ENCODE measurements at places on chromosomes 13 and 19.
A peak's percentile ranks its signal among the peaks of the same experiment; 100 is the strongest.

DNA sequence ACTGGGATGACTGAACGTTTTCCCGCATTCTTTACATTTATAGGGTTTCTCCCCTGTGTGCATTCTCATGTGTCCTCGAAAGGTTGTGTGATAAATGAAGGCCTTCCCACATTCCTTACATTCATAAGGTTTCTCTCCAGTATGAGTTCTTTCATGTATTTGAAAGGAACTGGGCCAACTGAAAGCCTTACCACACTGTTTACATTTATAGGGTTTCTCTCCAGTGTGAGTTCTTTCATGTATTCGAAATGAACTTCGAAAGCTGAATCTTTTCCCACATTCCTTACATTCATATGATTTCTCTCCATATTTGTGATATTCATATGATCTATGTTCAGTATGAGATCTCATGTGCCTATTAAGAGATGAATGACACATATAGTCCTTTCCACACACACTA is 19.4 kb downstream of the ZNF709 start:
- no peak for DNase-seq

DNA sequence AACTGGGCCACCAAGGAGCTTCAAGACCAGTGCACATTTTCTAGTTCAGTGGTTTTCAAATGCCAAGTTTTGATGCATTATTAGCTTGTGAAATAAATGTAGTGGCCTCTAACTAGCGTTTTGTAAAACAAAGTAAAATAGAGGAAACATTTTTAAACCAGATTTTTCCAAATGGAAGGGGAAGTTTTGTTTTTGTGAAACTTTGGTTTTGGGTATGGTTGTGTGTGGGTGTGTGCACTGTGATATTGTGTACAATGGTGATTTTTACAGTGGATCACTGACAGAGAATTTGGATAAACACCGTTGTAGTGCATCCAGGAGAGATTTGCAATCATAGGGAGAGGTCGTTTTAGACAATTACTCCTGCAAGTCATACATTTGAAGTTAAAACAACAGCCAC is 108.9 kb downstream of the SLC7A1 start:
- no peak for DNase-seq

DNA sequence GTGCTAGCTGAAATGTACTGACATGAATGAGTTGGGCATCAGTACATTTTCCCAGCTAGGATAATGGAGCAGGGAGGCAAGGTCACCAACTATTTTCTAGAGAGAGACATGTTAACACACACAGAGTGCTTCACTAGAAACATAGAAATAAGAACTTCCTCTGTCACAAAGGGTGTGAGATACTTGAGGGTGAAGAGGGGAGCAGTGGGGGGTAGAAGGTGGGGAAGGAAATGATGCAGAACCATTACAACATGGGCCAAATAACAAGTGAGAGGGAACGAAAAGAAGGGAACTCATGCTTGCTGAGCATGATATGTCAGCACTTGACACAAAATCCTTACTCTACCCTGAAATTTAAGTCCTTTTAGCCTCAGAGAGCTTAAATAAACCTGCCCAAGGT is 87.8 kb upstream of the RFC3 start:
- DNase-seq, result peak; percentile 47

DNA sequence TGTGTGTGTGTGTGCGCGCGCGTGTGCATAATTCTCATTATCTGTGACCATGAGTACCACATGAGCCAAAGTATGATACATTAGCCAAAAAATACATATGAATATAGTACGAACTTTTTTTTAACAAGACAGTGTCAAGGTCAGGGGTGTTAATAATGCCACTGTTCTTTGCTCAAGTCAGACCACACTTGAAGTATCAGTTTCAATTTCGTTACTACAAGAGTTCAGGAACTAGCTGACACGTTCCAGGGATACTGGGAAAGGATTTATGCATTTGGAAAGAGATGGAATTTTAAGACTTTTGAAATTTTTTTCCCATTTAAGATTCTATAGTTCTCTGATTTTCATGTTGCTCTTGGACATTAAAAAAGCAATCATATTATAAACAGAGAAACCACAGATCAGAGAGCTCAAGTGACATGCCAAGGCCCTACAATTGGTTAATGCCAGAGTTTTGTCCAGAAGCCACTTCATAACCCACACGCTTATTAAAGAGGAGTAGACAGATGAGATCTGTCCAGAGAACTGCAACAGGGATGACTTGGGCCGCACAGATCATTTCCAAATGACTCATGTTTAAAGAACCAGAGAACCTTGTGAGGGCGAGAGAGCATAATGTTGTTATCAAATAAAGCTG is 718.8 kb upstream of the SGCG start:
- peak; percentile 47 for DNase-seq

DNA sequence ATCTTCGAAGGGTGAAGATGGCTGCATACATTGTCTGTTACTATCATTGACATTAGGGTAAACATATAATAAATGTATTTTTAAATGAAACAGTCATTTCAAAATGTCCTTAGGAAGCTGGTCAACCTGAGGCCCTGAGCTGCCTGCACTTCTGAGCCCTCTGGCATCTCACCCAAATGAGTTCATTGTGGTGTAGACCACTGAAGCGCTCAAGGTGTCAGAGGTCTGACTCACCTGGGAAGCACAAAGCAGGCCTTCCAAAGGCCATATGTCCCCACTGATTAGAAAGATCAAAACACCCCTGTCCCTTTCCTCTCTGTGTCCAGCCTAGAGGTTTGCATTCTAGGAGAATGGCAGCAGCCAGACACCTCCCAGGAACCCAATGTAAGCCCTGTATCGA is 59.6 kb downstream of the COL4A2 start:
- no peak for DNase-seq

GRCh38 chr13:30739761-30740642 is 4.7 kb downstream of the ALOX5AP start:
- DNase-seq, result no peak

DNA sequence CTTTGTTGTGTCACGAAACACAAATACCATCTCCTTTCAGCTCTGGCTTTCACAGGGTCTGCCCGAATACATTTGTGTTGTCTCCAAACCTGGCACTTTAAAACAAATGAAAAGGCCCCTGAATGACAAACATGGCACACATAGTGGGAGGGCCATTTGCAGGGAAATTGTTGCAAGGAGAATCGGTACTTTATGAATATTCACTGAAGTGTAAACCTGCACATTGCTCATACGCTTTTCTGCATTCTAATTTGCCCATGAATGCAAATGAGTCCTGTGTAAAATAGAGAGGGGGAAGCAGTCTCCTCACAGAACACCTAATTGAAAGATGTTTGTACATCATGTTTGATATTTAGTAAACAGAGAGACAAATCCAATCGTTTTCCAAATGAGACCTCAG is 82.7 kb upstream of the PCDH8 start:
- DNase-seq, result no peak

DNA sequence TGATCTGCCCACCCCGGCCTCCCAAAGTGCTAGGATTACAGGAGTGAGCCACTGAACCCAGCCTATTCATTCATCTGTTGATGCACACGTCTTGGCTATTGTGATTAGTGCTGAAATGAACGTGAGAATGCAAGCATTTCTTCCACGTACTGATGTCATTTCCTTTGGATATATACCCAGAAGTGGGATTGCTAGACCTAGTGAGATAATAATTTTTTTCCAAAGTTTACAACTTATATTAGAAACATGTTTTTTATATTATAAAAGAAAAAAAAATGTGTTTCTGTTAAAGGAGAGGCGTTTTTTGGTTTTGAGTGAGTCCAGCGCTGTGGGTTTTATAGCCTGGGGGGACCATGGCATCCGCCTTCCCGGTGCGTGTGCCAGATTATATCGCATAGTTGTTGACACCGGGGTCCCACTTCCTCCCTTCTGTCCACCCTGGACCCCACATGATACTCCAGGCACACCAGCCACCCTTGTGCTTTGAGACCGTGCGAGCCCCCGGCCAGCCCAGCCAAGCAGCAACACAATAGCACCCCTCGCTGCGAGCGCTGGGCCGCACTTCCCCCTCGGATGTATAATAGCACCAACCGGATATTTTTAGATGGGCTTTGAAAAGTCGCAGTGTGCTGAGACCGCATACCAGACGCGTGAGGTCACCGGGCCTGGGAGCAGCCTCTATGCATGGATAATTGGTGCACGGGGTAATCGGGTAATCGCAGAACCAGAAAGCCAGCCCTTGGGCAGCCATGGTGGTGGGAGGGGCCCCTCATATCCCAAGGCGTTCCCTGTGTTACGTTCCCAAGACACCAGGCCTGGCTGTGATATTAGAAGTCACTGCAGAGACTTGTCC is 59.6 kb downstream of the MYO9B start:
- DNase-seq, result peak; percentile 98

- DNase-seq, result no peak
These were observed 32.5 kb downstream of the CILP2 start for GRCh38 chr19:19570571-19570970.

- no peak for DNase-seq
These were observed 7.6 kb downstream of the GPR32 start for GRCh38 chr19:50777830-50778303.

DNA sequence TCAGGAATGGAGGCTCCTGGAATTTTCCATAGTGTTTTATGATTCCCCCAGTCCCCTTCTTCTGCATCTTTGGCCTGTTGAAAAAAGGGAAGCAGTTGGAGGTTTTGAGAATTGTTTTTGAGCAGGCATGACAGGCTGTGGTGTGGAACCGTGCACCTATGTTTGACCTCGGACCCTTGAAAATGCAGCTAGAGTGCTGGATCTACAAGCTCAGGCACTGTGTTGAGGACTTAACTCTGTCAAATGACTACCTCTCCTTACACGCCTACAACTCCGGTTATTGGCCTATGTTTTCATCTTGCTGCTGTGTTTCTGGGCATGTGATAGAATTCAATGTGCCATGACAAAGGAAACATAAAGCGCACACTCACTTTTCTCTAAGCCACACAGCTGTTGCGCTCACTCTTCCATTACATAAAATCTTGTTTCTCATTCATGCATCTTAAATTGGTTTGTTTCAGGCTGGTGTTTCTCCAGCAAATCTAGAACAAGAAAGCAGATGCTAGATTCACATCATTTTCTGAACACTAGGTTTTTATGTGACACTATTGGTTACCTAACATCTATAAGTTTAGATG is 616.6 kb downstream of the FGF9 start:
- DNase-seq, result peak; percentile 86

- DNase-seq, result no peak
These were observed 8.9 kb upstream of the NR2F6 start for GRCh38 chr19:17254636-17255035.

DNA sequence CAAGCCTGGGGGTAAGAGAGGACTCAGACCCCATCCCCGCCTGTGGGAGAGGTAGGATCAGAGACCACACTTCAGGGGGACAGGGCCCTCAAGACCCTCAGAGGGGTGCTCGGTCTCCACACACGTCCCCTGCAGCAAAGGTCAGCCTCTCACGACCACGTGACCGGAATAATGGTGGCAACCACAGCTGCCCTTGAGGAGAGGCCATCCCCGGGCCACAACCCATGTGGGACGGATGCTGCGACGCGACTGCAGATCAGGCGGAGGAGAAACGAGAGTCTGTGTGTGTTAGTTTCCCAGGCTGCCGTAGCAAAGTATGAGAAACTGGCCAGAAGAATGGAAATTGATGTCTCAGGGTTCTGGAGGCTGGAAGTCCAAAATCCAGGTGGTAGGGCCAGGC is 8.9 kb downstream of the MED25 start:
- DNase-seq, result no peak

GRCh38 chr13:98447881-98448641 is 128.8 kb downstream of the STK24 start:
- peak; percentile 49 for DNase-seq

GRCh38 chr19:42422901-42423461 is 4.2 kb downstream of the LIPE start:
- DNase-seq, result peak; percentile 53

GRCh38 chr19:40752257-40752781 is 1.3 kb downstream of the SNRPA start:
- DNase-seq, result no peak

DNA sequence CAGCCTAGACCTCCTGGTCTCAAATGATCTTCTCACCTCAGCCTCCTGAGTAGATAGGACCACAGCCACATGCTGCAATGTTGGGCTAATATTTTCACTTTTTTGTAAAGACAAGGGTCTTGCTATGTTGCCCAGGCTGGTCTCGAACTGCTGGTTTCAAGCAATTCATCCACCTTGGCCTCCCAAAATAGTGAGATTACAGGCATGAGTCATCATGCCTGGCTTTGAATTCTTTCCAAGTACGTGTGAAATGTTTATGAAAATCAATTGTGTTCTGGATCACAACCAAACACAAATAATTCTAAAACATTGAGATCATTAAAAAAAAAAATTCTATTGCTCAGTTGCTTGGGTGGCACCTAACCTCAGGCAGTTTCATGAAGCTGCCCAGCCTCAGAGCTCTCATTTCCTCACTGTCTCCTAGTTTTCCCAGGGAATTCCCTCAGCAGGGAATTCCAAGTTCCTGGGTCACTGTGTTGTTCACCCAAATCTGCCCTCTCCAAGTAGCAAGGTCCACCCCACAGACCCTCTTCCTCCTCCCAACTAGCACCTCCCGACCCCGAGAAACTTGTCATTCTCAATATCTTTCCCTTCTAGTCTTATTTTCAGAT is 44.8 kb downstream of the ING1 start:
- DNase-seq, result no peak

DNA sequence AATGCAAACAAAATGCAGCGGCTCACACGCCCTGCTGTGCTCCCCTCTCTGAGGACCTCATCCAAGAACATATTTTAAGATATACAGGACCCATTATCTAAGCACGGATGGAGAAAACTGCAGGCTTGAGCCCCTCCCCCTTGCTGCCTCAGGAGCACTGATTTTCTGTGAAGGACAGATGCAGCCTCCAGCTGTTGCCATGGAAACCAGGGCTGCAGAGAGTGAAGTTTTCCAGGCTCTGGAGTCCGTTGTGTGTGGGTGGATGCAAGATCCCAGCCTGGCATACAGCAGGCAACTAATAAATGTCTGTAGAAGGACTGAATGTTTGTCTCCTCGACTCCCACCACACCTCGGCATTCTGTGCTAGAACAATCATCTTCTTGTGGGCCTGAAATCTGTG is 105.6 kb upstream of the PEG3 start:
- peak; percentile 69 for DNase-seq

Measured in muscle of leg (tissue), 16 donors.